NCI-H1105 treated with DMSO at 0.1 percent for 48 hours (cell line): ENCODE measurements at places on chromosomes 1 and 21.

GRCh38 chr1:98351561-98351960 lies 310.0 kb upstream of the SNX7 start:
- no peak for DNase-seq

GRCh38 chr1:6207921-6208320 lies 2.0 kb downstream of the RNF207 start:
- DNase-seq: no peak

- DNase-seq: no peak
Observed at GRCh38 chr1:117576236-117576635, 29.6 kb upstream of the TENT5C start.

DNA sequence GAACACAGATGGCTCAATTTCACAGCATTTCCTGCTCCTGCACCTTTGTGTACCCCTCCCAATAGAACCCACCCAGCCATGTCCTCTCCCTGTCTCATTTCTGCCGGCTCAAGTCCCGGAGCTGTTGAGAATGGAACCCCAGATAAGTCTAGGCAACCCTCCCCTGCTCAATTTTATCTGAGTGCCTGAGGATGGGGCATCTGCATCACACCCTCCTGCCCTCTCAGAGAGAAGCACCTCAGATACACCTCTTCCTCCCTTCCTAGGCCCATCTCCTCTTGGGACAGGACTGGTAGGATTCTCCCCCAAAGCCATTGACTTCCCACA lies 1.1 kb downstream of the KIF21B start:
- no peak for DNase-seq

DNA sequence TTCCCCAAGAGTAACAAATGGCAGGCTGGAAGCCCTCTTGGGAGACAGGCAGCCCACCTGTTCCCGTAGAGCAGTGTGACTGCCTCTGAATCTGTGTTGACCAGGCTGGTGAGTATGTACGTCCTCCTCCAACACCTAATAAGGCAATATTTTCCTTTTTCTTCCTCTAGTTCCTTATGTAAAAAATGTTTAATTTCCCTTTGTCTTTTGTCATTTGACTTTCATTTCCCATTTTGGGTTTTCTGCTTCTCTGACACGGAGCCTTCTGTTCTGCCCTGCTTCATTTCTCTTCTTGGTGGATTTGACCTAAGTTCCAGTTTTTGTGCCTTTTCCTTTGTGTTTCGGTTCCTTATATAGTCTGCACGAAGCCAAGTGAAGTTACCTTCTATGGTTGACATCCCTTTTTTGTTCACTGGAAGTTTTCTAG lies 65.8 kb upstream of the ATF3 start:
- no peak for DNase-seq

DNA sequence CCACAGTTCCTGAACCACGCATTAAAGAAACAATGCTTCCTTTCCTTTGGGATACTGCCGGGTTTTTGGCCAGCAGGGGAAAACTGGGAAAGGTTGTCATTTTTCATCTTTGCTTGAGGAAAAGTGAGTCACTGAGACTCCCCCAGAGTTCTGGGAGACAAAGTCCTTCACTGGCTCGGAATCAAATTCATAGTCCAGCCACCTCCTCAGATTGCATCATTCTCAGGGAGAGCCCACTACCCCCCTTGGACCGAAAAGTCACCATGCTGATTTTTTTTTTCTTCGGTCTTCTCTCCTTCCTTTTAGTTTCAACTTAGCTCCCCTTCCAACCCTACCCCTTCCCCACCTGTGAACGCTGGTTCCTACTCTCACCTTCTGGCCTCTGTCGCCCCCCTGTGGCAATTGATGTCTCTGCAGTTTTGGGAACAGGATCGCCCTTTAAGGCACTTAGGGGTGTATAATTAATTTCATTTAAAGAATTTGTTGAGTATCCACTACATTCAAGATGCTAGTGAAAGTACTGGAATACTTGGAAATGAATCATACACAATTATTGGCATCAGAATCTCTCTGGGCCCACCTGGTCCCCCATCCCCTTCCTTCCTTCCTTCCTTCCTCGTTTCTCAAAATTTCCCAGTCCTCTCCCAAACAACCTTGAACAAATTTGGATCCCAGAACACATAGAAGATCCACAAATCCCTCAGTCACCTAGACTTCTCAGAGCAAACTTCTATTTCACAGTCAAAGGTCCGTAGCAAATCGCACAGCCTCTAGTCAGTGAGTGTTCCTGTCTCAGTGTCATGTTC lies 6.9 kb downstream of the ACKR1 start:
- peak; percentile 59 for DNase-seq

DNA sequence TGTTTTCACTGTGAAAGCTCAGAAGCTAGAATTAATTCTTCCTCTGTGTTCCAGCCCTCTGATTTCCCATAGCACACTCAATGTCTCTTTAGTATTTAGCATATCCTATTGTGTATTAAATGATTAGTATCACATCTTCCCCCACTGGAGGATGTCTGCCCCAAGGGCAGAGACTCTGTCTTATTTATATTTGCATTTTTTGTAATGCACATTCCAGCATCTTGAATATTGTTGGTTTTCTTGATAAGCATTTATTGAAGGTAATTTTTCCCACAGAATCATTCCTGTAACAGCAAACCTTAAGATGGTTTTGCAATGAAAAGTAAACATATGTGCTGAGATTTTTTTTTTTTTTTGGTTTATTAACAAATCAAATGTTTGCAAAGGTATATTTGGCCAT lies 34.1 kb downstream of the CENPF start:
- no peak for DNase-seq

- DNase-seq: no peak
Observed at GRCh38 chr1:10782491-10783244, 13.8 kb downstream of the CASZ1 start.

- no peak for DNase-seq
Observed at GRCh38 chr1:214801191-214801590, 198.2 kb downstream of the CENPF start.

DNA sequence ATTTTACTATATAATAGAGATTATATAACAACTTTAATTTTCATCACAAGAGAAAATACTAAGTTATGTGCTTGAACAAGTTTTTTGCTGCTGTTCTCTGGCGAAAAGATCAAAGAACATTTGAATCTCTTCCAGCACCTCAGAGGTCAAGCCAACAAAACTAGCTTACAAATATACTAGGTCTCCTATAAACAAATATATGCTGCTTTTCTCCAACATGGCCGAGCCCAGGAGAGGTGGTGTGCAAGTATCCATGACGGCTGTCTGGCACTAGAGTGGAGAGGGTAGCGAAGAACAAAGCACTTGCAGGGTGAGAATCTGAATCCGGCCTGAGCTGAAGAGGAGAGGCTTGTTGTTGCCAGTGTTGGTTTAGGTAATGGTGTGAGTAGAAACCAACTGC lies 7.5 kb upstream of the FMO3 start:
- DNase-seq: no peak

- no peak for DNase-seq
Observed at GRCh38 chr1:29414086-29414485, 177.8 kb downstream of the PTPRU start.

- DNase-seq: no peak
Observed at GRCh38 chr1:40997096-40997495, 17.6 kb downstream of the CTPS1 start.
